ENCODE measurements at places on chromosomes 7 and 10.

- DNase-seq, result no peak
These were observed 55.6 kb upstream of the PCBD1 start for GRCh38 chr10:70943841-70944466.

GRCh38 chr7:131898418-131898817, 342.0 kb upstream of the PODXL start:
- no peak for DNase-seq

GRCh38 chr10:86176850-86177536, 189.6 kb downstream of the GRID1 start:
- no peak for DNase-seq

GRCh38 chr7:73828107-73828803, 2.5 kb upstream of the CLDN4 start:
- no peak for DNase-seq

- DNase-seq, result no peak
These were observed 32.9 kb upstream of the CUX1 start for GRCh38 chr7:101784292-101785127.

DNA sequence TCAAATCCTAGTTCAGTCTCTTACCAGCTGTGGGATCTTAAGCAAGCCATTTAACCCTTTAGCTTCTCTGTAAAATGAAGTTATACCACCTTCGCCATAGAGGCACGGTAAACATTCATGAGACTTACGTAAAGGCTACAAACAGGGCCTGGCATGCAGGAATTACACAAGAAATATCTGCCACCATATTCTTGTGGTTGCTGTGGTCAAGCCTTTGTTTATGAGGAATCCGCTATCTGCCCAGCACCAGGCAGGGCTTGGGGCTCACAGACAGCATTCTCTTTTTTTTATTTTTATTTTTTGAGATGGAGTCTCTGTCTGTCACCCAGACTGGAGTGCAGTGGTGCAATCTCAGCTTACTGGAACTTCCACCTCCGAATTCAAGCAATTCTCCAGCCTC, 9.9 kb downstream of the AIFM2 start:
- DNase-seq, result no peak

DNA sequence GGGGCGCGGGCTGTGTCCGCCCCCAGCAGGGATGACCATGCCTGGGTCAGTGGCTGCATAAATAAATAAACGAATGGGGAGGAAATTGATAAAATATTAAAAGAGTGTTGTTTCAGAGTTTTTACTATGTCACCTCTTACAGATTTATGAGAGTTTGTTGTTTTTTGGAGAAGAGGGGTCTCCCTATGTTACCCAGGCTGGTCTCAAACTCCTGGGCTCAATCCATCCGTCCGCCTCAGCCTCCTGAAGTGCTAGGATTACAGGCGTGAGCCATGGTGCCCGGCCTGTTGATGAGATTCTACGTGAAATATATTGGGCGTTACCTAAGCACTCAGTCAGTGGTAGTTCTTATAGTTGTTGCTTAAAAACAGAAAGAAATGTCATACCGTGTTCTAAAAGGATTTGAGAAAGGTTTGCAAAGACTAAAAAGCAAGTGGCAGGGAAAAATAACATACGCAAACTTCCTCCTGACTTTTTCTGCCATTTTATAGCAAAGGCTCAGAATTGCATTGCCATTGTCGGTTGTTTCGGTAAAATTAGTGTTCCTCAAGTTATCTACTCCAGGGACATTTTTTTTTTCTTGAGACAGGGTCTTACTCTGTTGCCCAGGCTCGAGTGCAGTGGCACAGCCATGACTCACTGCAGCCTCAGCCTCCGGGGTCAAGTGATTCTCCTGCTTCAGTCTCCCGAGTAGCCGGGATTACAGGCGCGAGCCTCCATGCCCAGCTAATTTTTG, 39.5 kb upstream of the FOXK1 start:
- DNase-seq, result no peak

DNA sequence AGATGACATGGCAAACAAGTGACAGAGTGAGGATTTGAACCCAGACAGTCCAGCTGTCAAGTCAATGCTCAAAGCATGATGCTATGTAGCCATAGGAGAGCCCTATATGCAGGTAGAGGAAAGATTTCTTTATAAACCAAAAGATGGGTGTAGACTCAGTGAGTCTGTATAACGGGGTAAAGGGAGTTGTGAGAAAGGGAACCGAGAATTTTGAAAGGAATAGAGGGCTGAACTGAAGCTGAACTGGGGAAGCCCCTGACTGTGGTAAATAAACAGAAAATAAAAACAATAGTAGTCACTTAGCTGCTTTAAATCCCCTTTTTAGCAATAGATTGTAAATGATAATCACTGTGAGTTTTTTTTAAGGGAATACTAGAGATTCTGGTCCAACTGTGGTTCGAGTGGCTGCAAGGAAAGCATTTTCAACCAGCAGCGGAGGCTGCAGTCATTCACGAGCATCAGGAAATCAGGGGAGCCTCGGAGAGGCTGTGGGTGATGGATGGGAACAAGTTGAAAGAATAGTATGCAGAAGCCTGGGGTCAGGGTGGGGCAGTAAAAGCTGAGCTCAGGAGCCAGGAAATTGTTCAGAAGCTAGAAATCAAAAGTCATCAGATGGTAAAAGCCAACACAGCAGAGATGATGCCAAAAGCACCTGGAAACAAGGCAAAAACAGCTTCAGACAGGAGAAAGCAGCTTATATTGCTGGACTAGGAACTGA, 393.5 kb downstream of the GFRA1 start:
- DNase-seq, result no peak

- no peak for DNase-seq
These were observed 1.4 kb downstream of the EPHB4 start for GRCh38 chr7:100825751-100826513.

DNA sequence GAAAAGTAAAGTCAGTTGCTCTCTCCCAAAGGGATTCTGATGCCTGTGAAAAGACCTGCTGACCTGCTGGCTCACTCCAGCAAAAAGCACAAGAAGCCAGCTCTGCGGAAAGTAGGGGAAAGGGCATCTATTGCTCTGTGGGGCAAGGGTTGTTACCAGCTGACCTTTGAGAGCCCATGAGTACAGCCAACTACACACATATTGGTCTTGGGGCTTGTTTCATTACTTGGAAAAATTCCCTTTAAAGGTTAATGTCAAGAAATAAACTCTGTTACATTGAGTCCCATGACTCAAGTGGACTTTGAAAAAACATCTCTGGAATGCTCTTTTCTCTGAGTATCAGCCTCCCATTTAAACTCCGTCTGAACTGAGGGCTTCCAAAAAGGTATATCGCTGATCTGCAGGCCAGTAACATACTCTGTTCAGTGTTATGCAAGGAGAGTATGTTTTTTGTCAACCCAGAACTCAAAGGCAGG, 53.2 kb downstream of the PANK1 start:
- DNase-seq, result no peak

- DNase-seq, result no peak
These were observed 29.0 kb downstream of the CUBN start for GRCh38 chr10:17100586-17100985.

DNA sequence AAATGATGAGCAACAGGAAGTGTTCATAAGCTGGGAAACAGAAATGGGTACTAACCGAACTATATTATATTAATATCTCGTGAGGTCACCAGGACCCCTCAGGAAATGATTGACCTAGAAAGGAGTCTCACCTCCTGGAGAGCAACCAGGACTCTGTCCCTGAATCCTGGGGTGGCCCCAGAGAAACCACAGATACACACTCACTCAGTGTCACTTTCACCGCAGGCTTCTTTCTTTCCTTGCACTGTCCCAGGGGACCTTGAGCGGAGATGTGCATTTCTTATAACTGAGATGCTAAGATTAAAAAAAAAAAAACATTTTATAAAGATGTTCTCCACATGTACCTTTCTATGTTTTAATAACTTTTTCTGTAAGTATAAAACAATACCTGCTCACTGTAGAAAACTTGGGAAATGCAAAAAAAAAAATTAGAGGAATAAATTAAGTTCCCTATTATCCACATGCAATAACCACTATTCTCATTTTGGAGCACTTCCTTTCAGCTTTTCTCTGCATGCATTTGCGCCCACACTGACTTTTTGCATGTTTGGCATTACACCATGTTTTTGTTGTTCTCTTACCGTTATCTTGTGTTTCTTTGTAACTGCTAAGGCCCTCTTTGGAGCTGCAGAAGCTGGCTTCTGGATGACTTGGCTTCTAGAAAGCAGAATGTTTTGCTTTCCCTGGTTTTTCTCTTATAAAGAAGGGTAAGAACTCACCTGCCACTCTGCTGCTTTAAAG, 15.0 kb downstream of the NOD1 start:
- no peak for DNase-seq

DNA sequence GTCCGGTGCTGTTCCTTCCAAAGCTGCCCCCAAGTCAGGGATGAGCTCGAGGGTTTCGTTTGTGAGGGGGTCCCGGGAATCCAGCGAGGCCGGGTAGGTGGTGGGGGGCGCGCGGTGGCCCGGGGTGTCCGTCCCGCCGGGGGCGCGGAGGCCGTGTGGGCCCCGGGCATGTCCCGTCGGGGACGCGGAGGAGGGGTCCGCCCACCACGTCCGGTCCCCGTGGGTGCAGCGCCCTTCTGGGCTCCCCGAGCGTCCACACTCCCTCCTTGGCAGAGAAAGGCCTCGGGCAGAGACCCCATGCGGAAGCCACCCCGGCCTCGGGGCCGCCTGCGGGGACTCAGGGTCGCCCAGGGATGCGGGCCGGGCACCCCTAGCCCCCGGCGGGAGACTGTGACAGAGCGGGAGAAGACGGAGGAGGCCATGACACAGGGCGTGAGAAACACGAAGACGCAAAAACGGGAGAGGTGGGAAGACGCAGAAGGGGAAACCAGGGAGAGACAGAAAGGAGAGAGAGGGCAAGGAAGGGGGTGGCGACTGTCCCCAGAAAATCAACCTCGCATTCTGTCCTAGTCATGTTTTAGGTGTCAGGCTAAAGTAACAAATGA, 640 bp upstream of the ZNF425 start:
- peak; percentile 15 for DNase-seq

DNA sequence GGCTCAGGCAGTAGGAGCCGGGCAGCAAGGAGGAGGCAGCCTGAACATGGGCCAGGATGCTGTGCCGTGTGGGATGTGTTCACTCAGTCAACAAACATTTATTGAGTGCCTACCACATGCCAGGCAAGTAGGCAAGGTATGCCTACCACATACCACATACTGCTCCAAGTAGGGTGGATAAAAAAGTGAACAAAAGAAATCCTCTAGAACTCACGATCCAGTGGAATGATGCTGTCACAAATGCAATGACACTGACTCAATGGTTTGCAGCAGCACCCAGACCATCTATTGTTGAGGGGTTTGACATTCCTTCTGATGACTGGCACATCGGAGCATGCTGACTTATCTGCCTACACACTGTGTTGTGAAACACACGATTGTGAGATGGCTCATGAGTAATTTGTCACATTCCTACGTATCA, 413.5 kb downstream of the NRG3 start:
- DNase-seq, result no peak

- no peak for DNase-seq
These were observed 10.7 kb downstream of the HBP1 start for GRCh38 chr7:107179326-107180164.

DNA sequence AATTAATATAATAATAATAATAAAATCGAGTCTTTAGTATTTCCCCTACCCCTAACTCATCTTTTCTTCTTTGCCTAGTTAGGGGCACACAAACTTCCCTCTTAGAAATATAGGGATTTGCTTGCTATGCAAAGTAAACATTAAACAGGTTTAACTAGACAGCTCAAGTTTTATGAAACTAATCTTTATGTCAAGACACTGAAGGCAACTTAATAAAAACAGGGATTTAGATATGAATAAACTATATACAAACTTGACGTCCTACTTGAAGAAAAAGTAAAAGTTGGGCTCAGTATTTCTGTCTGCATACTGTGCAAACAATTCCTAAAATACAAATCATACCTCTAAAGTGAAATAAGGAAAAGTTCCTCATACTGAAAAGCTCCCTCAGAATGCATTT, 52.1 kb upstream of the CAV2 start:
- no peak for DNase-seq

DNA sequence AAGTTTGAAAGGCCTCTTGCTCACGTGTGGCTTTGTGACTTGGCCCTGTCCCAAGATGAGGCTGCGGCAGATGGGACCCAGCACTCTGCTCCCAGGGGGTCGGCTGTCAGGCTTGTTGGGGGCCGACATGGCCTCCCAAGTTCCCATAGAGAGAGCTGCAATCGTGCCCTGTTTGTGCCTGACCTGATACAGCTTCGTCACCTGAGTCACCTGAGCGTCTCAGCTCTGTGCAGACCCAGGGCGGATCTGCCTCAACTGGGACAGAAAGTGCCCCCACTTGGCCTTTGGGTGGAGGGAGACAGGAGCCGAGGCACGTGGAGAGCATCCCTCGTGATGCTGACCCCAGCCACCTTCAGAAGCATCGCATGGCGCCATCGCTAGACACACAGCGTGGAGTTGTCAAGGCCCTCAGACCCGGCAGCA, 21.7 kb downstream of the PAPOLB start:
- DNase-seq, result no peak

- DNase-seq, result no peak
These were observed 21.0 kb upstream of the RALA start for GRCh38 chr7:39602351-39602750.

DNA sequence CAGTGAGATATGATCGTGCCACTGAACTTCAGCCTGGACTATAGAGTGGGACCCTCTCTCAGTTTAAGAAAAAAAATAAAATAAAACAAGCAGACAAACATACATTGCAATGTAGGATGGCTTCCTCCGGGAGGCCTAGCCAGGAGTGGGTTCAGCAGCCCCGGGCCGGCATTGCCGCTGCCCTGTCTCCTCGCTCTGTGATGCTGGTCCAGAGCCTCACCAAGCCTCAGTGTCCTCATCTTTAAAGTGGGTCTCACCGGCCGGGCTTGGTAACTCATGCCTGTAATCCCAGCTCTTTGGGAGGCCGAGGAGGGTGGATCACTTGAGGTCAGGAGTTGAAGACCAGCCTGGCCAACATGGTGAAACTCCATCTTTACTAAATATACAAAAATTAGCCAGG, 71.6 kb downstream of the PTPRE start:
- DNase-seq, result no peak

- no peak for DNase-seq
These were observed 368.6 kb downstream of the REEP3 start for GRCh38 chr10:63889803-63890202.

- no peak for DNase-seq
These were observed 50.2 kb downstream of the ABI1 start for GRCh38 chr10:26810435-26811026.

DNA sequence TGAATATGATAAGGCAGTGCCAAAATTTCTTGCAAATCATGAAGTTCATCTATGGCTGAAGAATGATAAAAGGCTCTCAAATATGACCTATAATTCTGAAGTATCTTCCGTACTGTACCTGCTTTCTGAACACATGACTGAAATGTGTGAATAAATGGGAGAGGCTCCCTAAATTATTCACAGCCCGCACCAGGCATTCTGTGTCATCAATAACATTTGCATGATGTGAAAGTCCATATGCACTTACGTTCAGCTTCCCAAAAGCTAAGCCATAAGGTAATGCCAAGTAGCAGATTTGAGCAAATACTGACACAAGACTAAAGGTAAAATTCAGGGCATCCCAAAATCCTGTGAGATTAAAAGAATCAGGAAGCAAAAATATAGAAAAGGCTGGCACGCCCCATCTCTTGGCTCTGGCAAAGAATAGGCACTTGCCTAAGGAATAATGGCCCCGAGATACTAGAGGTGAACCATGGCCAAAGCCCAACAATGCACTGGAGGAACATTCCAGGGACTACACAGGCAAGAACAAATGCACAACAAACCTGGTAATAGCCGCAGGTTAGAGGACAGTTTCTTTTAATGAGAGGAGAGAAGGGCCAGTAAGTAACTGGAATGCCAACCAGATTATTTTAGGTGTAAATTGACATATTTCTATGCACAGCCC, 280.5 kb downstream of the IPMK start:
- no peak for DNase-seq
